ENCODE measurements at places on chromosomes 2 and 18. TPM values are rescaled to one million over a fixed set of nuclear protein-coding genes. Genes with fewer than 3 reads are reported as not detected.

Gene TRAPPC8
- 52.9 TPM for polyA plus RNA-seq

Gene CD302
- polyA plus RNA-seq, result 17.9 TPM

Gene GPR155
- polyA plus RNA-seq, result 7.8 TPM

Gene SERPINB5
- not detected for polyA plus RNA-seq

Gene NT5DC4
- polyA plus RNA-seq, result not detected

Gene SP5
- polyA plus RNA-seq, result 0.39 TPM

Gene LINC00305
- 3.0 TPM for polyA plus RNA-seq

Gene PJVK
- 10.3 TPM for polyA plus RNA-seq

Gene MC2R
- not detected for polyA plus RNA-seq

Gene CDH20
- 3.4 TPM for polyA plus RNA-seq

Gene LIPG
- 53.3 TPM for polyA plus RNA-seq

Gene METTL21A
- 31.5 TPM for polyA plus RNA-seq

Gene GNLY
- polyA plus RNA-seq, result not detected

Gene IL1F10
- not detected for polyA plus RNA-seq

Gene UGT1A10
- polyA plus RNA-seq, result not detected

Gene GKN2
- polyA plus RNA-seq, result not detected

Gene KIAA2012
- polyA plus RNA-seq, result 0.13 TPM

Gene PECR
- polyA plus RNA-seq, result 43.9 TPM

Gene MYL1
- polyA plus RNA-seq, result 0.15 TPM

Gene FSHR
- not detected for polyA plus RNA-seq

Gene NR4A2
- 1.00 TPM for polyA plus RNA-seq

Gene SMARCAL1
- polyA plus RNA-seq, result 26.4 TPM

Gene TMEM247
- not detected for polyA plus RNA-seq

Gene CTAGE1
- not detected for polyA plus RNA-seq

Gene SLC9A4
- 8.0 TPM for polyA plus RNA-seq

Gene TUBA4A
- 34.0 TPM for polyA plus RNA-seq

Gene CFAP221
- polyA plus RNA-seq, result 22.7 TPM

Gene ZNF514
- polyA plus RNA-seq, result 25.1 TPM

Gene IL1R2
- 0.34 TPM for polyA plus RNA-seq

Gene HNMT
- polyA plus RNA-seq, result 67.0 TPM

Gene ACMSD
- polyA plus RNA-seq, result 41.7 TPM

Gene BOLL
- 0.06 TPM for polyA plus RNA-seq

Gene VIT
- polyA plus RNA-seq, result 0.16 TPM

Gene DNER
- 73.5 TPM for polyA plus RNA-seq

Gene POTEC
- not detected for polyA plus RNA-seq

Gene PAX8
- polyA plus RNA-seq, result 269 TPM

Gene HAAO
- polyA plus RNA-seq, result 38.0 TPM

Gene ALPG
- polyA plus RNA-seq, result not detected

Gene LYPD6B
- 37.7 TPM for polyA plus RNA-seq

Gene LRRC30
- 0.21 TPM for polyA plus RNA-seq

Gene TUBA4B
- 0.87 TPM for polyA plus RNA-seq

Gene CCDC68
- polyA plus RNA-seq, result 9.6 TPM

Gene MREG
- polyA plus RNA-seq, result 21.1 TPM

Gene TNFAIP6
- 2.3 TPM for polyA plus RNA-seq

Gene TMEM87B
- 22.3 TPM for polyA plus RNA-seq

Gene RPRM
- 3.3 TPM for polyA plus RNA-seq

Gene DLX1
- 0.16 TPM for polyA plus RNA-seq

Gene CDK15
- polyA plus RNA-seq, result 1.3 TPM

Gene CHST9
- polyA plus RNA-seq, result 6.3 TPM

Gene C2orf78
- not detected for polyA plus RNA-seq

Gene ZNF396
- polyA plus RNA-seq, result 6.5 TPM

Gene EFR3B
- 5.9 TPM for polyA plus RNA-seq

Measured in right renal pelvis (tissue), 4 donors.